ENCODE measurements at places on chromosomes 16 and 17.

DNA sequence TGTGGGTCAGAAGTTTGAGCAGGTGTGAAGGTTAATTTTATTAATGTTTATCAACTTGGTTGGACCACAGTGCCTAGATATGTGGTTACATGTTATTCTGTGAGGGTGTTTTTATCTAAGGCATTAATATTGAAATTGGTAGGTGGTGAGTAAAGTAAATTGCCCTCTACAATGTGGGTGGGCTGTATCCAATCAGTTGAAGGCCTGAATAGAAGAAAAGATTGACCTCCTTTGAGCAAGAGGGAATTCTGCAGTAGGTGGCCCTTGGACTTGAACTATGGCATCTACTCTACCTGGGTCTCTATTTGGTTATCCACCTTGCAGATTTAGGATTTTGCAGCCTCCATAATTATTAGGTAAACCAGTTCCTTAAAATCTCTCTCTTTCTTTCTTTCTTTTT lies 356.8 kb upstream of the EEF2KMT start:
- DNase-seq: no peak

DNA sequence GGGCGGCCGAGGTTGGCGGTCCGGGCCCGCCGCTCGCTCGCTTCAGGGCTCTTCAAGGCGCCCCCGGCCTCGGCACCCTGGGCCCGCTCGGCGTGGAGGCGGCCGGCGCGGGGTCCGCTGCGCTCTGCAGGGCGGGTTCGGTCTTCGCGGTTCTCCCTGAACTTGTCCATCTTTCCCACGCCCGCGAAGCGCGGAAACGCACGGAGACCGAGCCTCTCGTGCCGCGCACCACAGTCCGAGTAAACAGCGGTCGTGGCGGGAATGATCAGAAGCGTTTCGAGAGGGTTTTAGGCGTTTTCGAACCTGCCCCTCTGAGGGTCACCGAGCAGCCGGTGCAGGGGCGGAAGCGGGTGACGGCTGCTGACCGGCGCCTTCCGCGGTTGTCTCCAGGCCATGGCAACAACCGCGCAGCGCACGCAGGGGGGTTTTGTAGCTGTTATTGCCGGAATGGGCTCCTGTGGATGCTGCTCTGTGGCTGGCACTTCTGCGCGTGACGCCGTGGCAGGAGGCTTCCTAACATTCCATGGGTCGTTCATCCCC lies 414 bp downstream of the NARF start:
- DNase-seq: no peak

GRCh38 chr16:57629516-57630406 lies 1.3 kb downstream of the ADGRG1 start:
- no peak for DNase-seq

DNA sequence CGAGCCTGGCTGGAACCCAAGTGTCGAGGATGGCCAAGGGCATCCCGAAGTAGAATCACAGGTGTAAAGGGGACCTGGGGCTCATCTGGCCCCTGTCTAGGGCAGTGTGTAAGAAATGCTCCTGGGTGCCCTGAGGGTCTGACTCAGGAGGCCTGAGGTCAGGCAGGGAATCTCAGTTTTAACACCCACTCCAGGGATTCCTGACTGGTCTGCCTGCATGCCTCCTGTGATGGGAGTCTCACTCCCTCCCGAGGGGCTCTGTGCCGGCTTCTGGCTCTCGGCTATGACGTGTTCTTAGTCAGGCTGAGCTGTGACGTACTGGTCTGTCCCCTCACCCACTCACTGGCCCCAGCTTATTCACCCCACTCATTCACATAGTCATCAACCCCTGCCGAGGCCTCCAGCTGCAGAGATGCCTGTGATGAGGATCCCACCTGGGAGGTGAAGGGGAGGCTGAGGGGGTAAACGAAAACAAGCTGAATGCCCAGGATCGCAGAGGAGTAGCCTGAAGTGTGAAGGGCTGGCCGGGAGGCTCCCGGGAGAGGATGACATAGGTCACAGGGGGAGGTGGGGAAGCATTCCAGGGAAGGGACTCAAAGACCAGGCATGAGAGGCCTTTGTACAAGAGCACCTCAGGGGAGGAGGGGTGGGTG lies 23.8 kb downstream of the FAM83G start:
- DNase-seq: no peak

DNA sequence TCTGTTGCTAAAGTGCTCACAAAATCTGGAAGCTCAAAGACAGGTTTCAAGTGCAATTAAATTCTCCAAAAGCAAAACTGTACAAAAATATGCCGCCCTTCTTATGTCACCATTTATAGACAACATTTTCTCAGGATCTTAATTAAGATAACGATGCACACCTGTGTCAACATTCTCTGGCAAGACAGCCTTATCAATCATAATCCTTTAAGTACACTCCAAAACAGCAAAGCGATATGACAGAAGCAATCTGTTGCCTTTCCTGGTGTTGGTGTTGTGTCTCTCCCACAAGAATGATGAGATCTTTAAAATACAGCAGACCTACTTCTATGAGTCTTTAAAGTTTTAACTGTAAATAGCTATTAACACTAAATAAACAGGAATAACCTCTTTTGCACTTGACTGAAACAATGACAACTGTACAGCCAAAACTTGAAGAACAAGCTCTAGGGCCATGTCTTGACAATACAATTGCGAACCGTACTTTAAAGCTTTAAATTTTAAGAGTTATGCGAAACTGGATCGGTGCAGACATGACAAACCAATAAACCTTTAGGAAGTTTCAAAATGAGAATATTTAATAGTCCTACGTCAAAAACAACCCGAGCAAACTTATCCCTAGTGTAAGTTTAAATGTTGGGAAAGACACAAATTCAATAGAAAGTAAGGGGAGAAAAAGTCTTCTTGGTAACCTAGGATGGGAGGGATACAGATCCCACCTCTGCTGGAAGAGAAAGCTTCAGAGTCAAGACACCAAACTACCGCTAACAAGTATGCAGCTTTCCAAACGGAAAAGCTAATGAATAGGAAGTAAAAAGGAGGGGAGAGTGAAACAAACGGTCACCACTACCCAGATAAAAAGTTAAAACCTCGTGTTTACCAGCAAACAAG lies 3.3 kb upstream of the IRX5 start:
- DNase-seq: no peak

DNA sequence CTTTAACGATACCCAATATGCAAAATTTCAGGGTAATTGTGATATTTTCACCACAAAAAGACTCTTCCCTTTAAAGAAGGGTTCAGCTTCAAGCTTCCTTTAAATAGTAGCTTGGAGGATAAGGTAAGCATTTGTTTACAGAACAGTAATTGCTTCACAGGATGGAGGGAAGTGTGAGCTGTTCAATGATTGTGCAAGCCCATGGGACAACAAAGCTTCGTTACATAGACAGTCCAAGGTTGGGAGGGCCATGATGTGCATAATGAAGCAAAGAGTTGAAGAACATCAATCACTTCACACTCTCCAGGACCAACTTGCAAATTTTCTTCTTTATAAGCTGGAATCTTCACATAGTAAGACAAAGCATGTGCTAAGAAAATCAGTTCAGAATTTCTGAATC lies 145.0 kb upstream of the ASIC2 start:
- DNase-seq: no peak

- no peak for DNase-seq
These were observed 129.3 kb downstream of the NTN1 start for GRCh38 chr17:9150446-9151090.

GRCh38 chr17:74970395-74970794 lies 2.2 kb downstream of the HID1 start:
- DNase-seq: no peak

DNA sequence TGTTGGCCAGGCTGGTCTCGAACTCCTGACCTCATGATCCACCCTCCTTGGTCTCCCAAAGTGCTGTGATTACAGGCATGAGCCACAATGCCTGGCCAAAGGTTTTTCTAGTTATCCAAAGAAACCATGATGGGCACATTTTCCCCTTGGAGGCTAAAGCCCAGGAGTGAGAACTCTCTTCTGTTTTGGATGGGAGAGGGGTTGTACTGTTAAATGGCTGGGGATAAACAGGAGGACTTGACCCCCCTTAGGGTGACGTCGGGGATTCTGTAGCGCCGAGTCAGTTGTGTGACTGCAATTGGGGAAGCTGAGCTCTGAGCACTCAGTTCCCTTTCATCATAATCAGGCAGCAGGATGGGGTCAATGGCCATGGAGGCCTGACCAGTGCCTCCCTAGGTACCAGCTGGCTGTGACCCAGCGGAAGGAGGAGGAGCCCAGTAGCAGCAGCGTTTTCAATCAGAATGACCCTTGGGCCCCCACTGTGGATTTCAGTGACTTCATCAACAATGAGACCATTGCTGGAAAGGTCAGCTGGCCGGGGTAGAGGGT lies 4.1 kb downstream of the AOC3 start:
- no peak for DNase-seq

DNA sequence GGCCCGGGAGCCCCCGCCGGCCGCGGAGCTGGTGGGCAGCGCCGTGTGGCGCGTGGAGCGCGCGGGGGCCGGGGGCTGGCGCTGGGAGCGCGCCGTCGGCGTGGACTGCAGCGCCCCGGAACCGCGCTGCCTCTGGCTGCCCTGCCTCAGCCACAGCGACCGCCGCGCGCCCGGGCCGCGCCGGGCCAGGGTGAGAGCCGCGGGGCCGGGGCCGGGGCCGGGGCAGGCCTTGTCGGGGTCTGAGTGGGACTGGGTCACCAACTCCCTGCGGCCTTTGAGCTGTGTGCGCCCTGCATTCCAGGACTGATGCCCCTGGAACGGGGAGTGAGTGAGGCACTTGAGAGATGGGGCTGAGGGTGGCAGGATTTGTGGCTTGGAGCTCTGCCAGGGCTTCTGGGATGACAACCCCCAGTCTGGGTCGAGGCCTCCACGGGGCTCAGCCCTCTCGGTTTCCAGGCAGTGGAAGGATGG lies 25.7 kb downstream of the ARHGAP23 start:
- no peak for DNase-seq

- DNase-seq: peak; percentile 55
These were observed 37.2 kb downstream of the IRF8 start for GRCh38 chr16:85935974-85936760.

DNA sequence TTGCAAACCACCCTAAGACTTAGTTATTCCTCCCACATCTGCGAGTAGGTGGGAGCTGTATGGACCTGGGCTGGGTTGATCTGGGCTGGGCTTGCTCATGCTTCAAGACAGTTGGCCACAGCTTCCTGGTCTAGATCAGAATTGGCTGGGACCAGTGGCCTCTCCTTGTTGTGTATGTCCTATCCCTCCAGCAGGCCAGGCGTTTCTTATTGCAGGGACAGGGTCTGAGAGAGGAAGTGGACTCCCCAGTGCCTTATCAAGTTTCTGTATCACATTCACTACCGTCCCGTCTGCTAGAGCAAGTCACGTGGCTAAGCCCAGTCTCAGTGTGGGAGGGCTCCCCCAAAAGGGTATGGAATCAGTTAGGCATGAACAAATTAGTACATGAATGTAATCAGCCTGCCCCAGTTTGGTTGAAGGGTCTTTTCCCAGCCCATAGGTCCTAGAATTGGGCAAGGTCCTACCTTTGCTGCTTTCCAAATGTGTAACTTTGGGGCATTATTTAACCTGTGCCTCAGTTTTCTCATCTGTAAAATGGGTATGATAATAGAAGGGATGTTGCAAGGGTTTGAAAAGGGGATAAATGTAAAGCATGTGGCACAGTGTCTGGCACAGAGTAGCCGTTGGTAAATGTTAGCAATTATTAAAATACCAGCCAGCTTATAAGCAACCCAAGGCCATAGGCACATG lies 36.0 kb downstream of the NKD1 start:
- no peak for DNase-seq

- DNase-seq: no peak
These were observed 22.8 kb downstream of the GINS2 start for GRCh38 chr16:85665929-85666328.

- no peak for DNase-seq
These were observed 26.2 kb downstream of the ADAMTS18 start for GRCh38 chr16:77408607-77409006.

Measured in stimulated activated CD8-positive, alpha-beta memory T cell treated with anti-CD3 and anti-CD28 coated beads, Interleukin-7, amount 100 ng/mL, for 24 hours (primary cell).